ENCODE measurements at places on chromosomes 5 and 9.
A peak's percentile ranks its signal among the peaks of the same experiment; 100 is the strongest.

DNA sequence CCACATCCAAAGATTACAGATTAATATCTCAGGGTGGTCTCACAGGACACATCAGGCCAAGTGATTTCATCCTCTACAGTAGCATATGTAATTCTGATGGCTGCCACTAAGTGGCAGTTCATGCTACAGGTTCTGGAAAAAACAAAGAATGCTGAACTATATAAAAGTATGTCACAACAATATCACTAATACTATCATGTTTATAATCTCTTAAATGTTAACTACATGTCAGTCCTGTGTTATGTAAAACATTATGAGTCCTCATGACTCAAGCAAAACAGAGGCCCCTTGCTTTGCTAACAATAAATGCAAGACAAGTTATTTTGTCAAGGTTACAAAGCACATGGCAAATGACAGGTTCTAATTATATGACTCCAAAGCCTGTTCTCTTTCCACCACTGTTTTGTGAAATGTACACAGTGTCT is 233.2 kb downstream of the FBXL17 start:
- peak; percentile 29 for DNase-seq

DNA sequence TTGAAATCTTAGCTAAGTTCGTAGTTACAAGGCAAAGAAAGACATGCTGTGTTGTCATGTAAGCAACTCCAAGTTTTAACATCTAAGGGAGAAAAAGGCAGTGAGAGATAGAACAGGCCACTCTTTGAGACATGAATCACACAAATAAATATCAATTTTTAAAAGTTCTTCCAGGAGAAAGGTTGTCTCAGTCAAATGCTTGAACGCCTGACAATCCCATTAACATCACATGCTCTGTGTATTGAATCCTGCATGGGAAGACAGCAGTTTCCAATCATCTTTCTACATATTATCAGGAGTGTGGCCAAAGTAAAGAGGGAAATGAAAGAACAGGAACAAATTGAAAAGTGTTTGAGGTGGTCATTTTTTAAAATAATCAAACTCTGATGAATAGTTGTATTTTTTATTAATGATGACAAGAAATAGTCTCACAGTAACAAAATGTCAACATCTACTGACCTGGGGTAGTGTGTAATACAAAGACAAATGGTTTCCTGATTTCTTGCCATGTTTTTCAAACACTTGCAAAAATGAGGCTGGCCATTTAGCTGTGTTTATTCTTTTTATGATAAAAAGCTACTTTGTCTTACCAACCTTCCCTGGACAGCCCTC is 6.4 kb upstream of the C6 start:
- DNase-seq: no peak

DNA sequence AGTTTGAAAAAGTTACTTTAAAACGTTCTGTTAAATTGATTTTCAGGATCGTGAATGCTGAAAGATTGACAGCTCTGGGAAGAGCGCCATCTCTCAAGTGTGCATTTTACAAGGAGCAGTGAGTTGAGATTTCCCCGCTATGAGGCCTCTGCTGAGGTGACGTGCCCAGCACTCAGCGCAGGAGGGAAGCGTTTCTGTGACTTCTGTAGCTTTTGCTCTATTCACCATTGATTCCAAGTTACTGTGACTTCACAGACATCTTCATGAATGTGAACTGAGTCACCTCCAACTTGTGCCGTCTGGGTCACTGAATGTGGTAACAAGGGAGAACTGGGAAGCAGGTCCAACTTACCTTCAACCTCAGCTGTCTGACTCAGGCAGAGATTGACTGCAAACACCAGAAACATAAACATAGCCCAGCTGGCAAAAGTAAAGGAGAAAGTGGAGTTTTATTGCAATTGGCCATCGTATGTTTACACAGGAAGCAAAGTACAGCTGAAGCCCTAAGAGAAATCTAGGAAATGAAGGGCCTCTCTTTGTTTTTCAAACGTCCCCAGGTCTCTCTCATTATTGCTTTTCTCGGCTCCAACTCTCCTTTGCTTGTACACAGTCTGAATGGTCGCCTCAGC is 428.8 kb upstream of the CLINT1 start:
- peak; percentile 52 for DNase-seq

DNA sequence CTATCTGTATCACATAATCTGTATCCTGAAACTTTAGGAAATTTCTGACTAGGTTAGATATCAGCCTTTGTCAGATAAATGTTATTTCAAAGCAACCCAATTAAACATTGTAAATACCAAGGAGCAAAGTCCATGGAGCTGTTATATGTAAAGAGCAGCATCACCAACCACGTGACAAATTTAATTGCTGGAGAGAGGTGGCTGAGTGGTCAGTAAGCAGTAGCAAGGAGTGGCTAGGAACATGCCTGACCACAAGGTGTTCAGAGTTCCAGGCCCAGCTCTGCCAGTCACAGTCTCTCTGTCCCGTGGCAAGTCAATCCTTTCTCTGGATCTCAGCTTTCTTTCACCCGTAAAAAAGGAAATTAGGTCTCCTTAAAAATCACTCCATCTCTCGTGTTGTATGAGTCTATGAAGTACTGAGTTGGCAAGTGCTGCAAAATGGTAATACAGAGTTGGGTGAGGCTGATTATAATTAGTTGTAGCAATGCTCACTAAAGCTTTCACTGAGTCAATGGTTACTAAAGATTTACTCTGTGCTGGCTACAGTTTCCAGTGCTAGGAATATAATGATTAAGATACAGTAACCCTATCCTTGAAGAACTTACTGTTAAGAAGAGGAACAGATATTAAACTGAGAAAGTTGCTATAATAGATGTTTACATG is 166.1 kb downstream of the GNAQ start:
- no peak for DNase-seq

DNA sequence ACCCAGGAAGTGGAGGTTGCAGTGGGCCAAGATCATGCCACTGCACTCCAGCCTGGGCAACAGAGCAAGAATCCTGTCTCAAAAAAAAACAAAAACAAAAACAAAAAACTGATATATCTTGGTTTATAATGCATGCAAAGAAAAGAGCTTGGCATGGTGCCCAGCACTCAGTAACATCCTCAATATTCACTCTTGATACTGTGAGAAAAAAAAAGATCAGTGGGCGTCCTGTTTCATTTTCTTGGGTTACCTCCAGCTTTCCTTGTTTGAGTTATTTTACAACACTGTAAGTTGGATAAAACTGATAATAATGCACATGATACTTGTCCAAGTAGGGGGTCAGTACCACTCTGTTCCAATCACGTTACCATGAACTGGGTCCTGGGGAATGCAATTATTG is 7.8 kb downstream of the PHYHD1 start:
- DNase-seq: no peak

- peak; percentile 84 for DNase-seq
Measured at GRCh38 chr9:91483189-91483691, 59.6 kb upstream of the NFIL3 start.

- no peak for DNase-seq
Measured at GRCh38 chr9:131008563-131008908, 438 bp upstream of the LAMC3 start.

DNA sequence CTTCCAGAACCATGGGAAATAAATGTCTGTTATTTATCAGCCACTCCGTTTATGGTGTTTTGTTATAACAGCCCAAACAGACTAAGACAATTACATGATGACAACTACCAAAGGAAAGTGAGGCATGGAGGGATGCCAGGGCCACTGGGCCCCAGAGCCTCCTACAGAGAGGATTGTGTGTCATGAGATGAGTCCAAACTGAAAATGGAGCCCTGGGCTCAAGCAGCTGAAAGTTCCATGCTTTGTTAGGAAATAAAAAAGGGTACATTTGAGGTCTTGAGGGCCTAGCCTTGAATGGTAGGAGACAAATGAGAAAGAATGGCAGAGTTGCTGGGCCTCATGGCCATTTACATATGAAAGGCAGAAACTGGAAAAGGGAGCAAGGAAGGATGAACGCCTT is 586.5 kb downstream of the CETN3 start:
- no peak for DNase-seq

- DNase-seq: no peak
Measured at GRCh38 chr5:42351956-42352355, 71.3 kb upstream of the GHR start.

DNA sequence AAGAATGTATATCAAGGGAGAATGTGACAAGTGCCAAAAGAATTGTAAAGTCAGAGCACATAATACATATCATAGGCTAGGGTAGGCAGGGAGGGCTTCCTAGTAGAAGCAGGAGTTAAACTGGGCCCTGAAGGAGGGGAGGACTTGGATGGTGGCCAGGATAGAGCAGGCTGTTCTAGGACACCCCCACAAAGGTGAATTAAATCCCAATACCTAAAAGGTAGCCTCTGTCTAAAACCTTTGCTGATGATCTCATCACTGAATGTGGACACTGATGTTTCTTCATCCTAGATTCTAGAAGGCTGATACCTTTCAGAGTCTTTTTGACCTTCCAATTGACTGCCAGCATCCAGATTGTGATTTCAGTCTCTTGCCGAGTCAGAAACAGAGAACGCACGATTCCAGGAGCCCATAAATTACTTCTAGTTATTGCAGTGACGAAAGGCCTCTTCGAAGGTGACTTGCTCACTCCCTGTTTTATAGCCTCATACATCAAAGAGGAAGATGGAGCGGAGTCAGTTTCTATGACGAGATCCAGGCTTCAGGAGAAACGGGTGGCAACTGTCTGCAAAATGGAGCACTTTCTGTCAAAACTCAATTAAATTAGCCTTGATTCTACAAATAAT is 43.2 kb downstream of the KIF4B start:
- DNase-seq: no peak

DNA sequence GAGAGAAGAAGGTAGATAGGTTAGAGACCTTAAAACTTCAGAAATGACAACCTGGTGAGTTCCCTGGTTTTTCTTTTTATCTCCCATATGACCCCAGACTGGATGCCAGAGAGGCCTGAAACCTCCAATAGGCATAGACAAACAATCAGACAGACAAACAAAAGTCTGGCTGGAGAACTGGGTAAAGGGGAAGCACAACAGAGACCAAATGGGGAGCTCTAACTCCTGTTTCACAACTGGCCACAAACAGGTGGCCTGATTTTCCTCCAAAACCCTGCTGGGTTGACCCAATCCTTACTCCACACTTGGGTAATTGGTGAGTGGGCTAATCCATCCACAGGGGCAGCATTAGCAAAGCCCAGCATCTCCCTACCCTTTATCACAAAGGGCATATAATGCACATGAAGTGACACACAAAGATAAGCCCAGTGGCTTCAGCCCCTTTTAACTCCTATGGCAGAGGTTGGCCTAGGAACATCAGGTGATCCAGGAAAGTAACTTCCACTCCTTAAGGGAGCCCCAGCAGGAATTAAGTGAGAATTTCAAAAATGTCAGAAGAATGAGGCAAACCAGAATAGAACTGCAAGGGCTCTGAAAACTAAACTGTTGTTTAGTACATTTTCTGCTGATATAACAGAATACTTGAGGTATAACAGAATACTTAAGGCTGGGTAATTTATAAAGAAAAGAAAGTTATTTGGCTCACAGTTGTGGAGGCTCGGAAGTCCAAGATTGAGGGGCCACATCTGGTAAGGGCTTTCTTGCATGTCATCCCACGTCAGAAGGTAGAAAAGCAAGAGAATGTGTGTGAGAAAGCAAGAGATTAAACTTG is 60.9 kb upstream of the ROR2 start:
- DNase-seq: peak; percentile 34

- no peak for DNase-seq
Measured at GRCh38 chr9:96021551-96022444, 146.3 kb downstream of the ERCC6L2 start.

DNA sequence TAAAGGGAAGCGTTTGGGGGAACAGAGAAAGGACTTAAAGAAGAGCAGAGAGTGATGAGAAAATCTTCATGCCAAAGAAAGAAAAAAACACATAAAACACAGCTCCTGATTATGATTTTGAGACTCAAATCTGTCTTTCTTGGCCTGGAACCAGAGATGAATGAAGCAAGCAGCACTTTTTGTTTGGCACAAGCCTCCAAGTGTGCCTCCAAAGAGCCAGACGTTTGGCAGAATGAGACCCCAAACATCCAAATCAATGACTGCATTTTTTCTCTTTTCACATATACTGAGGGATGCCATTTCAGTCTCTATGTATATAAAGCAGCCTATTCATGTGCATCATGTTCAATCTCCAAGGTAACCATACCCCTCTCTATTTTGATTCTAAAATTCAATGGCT is 424.2 kb downstream of the TUSC1 start:
- no peak for DNase-seq

DNA sequence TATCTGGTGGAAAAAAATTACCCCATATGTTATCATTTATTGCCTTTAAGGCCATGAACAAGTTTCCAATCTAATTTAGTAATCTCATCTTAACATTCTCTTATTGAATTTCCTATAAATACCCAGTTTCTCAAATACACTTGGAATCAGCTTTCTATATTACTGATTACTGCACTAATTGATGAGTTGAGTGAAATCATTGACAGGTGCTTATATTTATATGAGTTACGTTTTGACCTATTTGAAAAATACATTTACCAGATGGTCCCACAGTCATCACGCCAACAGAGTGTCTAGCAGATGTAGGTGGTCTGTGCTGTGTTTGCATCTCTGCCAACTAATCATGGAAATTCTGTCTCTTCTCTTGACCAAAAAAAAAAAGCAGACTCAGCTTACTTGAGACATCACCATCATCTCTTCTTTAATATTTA is 307.3 kb upstream of the NREP start:
- DNase-seq: no peak

- DNase-seq: no peak
Measured at GRCh38 chr9:84567805-84568204, 101.7 kb upstream of the NTRK2 start.

GRCh38 chr5:178690208-178690607 is 40.3 kb downstream of the ZNF354A start:
- no peak for DNase-seq

GRCh38 chr5:33973271-33973670 is 11.2 kb downstream of the SLC45A2 start:
- DNase-seq: no peak

GRCh38 chr9:129278391-129279237 is 100.6 kb upstream of the IER5L start:
- no peak for DNase-seq

- DNase-seq: no peak
Measured at GRCh38 chr9:77731930-77732329, 83.8 kb upstream of the GNA14 start.

DNA sequence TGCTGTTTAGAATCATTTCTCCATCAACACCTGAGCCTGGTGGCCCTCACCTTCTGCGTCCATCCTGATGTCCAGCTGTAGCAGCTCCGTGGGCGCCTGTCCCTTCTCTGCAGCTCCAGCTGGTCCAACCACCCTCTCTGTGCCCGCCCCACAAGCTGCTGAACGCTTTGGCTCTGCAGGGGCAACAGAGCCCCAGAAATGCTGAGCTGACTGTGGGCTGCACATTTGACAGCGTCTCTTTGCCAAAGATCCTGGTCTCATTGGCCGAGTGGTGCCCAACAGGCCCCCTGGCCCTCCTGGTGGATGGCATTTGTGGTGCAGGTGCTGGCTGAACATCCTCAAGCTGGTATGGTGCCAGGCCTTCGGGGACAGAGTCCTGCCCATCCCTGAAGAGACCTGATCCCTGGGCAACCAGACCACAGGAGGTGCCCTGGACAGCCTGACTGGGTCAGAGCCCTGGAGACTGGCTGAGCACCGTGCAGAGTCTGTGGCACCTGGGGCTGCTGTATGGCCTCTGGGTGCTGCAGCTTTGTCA is 25.3 kb upstream of the CEP72 start:
- no peak for DNase-seq
